ENCODE measurements at places on chromosomes 16 and 17. TPM values are rescaled to one million over a fixed set of nuclear protein-coding genes. Genes with fewer than 3 reads are reported as not detected.

The CACNG3 gene
- not detected for total RNA-seq

The SLC12A3 gene
- not detected for total RNA-seq

The RASD1 gene
- total RNA-seq = 0.21 TPM

The TTLL6 gene
- total RNA-seq = not detected

The KRTAP2-2 gene
- total RNA-seq = not detected

- no peak for DNase-seq
Observed at GRCh38 chr16:29898135-29898803, 1.1 kb downstream of the SEZ6L2 start.

GRCh38 chr16:87407511-87408112 is 15.5 kb downstream of the MAP1LC3B start:
- DNase-seq = no peak

- no peak for DNase-seq
Observed at GRCh38 chr16:87176735-87177134, 140.5 kb downstream of the C16orf95 start.

DNA sequence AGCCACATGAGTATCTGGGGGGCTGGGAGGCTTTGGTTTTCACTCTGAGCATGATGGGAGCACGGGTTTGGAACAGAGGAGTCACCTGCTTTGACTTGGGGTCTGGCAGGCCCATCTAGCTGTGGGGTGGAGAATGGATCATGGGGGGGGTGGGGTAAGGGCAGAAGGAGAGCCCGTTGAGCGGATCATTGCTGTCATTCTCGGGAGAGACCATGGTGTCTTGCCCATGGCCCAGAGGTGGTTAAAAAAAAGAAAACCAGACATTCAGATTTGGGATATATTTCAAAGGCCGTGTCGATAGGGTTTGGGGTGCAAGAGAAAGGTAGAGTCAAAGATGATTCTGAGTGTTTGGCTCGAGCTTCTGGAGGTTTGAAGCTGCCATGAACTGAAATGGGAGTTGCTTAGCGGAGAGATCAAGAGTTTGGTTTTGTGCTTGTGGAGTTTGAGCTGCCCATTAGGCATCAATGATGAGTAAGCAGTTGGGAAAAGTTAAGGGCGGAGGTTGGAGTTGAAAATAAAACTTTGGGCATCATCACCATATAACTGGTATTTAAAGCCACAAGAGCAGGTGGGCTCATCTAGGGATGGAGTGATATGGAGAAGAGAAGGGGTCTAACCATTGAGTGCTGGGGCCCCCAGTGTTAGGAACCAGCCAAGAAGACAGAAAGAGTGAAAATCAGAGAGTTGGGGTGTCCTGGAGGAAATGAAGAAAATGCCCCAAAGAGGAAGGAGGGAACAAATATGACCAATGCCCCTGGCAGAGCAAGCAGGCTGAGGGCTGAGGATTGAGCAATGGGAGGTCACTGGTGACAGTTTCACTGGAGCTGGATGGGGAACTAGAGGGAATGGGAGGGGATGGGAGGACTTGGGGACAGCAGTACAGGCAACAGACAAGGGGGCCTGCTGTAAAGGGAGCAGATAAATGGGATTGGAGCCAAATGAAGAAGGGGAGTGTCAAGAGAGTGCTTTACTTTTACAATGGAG is 1.9 kb downstream of the NOD2 start:
- DNase-seq = no peak

DNA sequence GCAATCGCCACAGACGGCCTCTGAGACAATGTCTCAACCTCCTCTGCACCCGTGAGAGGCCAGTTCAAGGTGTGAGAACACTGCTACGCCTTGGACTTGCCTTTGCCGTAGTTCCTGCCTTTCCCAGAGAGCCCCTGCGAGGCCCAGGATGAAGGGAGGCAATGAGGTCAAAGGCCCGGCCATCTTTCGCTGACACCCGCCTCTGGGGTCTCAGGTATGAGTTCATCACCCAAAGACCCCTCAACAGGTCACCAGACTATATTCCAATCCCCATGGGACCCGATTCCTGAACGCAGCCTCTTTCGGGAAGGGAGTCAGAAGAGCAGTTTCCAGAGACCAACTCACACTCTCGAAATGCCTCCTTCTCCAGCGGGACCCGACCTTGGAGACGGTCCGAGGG is 573.5 kb downstream of the KCNJ18 start:
- no peak for DNase-seq

- no peak for DNase-seq
Observed at GRCh38 chr16:59593194-59593661, 859.1 kb upstream of the GOT2 start.

DNA sequence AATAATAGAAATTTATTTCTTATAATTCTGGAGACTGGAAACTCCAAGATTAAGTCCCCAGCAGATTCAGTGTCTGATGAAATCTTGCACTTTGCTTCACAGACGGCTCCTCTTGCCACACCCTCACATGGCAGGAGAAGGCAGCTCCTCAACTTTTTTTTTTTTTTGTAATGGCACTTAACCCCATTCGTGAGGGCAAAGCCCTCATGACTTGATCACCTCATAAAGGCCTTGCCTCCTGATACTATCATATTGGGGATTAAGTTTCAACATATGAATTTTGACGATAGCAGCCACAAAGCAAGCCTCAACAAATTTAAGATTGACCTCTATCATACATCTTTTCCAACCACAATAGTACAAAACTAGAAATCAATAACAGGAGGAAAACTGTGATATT is 42.3 kb upstream of the CDYL2 start:
- no peak for DNase-seq

DNA sequence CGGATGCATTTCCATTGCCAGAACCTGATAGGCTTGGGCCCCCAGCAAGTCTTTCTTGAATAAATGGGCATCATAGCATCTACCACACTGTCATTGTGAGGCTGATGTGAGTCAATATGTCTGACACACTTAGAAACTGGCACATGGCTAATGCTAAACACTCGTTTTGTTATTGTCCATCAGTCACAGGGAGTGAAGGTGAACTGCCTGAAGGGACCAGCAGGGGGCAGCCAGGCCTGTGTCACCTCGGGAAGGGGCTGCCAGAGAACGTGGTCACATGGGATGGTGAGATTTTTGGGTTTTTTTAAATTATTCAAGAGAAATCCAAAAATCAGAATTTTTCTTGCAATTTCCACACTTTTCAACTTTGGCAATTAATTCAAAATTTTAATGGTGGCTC is 831 bp upstream of the RCVRN start:
- peak; percentile 66 for DNase-seq

- DNase-seq = no peak
Observed at GRCh38 chr17:17243163-17243562, 6.2 kb upstream of the FLCN start.

GRCh38 chr17:55072898-55073297 is 104.3 kb downstream of the STXBP4 start:
- DNase-seq = no peak

DNA sequence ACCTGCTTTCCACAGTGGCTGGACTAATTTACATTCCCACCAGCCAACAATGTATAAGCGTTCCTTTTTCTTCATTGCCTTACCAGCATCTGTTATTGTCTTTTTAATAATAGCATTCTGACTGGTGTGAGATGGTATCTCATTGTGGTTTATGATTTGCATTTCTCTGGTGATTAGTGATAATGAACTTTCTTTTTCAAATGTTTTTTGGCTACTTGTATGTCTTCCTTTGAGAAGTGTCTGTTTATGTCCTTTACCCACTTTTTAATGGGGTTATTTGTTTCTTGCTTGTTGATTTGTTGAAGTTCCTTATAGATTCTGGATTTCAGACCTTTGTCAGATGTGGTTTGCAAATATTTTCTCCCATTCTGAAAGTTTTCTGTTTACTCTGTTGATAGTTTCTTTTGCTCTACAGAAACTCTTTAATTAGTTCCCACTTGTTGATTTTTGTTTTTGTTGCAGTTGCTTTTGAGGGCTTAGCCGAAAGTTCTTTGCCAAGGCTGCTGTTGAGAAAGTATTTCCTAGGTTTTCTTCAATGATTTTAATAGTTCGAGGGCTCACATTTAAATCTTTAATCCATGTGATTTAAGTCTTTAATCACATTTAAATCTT is 26.8 kb downstream of the ITGAM start:
- no peak for DNase-seq

DNA sequence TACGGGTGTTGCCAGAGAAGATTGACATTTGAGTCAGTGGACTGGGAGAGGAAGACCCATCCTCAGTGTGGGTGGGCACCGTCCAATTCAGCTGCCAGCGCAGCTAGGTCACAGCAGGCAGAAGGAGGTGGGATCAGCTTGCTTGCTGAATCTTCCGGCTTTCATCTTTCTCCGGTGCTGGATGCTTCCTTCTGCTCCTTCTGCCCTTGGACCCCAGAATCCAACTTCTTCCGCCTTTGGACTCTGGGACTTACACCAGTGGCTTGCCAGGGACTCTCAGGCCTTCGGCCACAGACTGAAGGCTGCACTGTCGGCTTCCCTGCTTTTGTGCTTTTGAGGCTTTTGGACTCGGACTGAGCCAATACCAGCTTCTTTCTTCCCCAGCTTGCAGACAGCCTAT is 46.1 kb upstream of the RPL38 start:
- DNase-seq = no peak

DNA sequence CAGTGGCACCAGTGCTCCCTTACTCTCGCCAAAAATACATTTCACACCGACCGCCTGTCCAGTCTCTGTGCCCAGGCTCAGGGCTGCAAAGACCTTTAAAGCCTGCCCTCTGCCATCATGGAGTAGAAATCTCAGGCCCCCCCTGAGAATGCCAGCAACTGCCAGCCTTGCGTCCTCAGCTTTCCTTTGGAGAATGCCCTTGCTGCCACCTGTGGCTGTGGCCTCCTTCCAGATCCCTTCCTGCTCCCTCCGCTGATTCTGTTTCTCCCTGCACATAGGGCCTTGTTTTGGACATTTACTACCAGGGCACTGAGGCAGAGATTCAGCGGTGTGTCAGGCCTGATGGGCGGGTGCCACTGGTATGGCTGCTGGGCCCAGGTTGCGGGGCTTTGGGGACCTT is 13.2 kb downstream of the FCSK start:
- no peak for DNase-seq

GRCh38 chr16:4316864-4317531 is 1.1 kb downstream of the GLIS2 start:
- DNase-seq = no peak

DNA sequence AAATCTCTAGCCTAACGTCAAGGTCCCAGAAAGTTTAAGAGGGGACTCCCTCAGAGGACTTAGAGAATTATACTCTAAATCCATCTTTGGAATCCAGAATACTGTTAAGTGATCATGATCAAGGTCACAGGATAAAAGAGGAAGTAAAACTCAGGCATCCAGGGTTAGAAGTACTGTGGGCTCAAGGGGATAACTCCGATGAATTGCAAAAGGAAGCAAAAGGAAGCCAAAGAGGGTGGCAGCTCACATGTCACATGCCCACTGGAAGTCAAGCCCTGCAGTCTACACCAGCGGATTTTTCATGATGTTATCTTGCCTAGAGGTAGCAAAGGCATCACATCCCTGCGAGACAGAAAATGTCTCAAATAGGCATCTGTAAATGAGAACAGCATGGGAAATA is 3.8 kb downstream of the ZNF821 start:
- no peak for DNase-seq

DNA sequence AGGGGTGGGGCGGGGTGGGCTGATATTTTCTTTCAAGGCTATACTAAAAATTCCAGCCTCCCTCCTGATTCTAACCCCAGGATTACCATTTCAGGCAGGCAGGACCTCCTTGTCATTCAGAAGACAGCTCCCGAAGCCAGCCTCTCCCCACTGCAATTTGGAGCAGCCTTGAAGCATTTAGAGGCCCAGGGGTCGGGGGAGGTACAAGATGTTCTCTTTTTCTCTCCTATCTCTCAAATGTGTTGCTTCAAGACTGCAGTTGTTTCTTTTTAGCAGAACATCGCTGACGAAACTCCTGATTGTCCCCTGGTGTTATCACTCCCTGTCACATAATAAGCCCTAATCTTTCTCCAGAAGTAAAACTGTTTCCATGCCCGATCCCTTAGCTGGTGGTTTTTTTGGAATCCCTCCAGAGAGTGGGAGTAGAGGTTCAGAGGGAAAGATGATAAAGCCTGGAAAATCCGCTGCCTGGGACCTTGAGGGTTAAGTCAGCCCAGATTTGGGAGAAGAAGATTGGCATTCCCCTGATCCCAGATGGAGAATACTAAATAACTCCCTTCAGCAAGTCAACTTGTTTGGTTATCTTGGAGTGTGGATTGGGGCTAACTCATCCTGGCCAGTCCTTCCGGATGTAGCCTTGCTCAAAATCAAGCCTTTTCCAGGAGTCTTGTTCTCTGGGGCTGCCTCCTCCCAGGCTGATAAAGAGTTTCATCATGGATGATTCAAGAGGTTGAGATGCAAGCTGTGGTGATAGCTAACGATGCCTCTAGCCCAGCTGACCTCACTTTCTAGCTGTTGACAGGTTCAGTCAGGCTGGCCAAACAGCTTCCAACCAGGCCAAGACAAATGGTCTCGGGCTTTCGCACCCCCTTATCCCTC is 71.3 kb downstream of the SOX9 start:
- DNase-seq = no peak

DNA sequence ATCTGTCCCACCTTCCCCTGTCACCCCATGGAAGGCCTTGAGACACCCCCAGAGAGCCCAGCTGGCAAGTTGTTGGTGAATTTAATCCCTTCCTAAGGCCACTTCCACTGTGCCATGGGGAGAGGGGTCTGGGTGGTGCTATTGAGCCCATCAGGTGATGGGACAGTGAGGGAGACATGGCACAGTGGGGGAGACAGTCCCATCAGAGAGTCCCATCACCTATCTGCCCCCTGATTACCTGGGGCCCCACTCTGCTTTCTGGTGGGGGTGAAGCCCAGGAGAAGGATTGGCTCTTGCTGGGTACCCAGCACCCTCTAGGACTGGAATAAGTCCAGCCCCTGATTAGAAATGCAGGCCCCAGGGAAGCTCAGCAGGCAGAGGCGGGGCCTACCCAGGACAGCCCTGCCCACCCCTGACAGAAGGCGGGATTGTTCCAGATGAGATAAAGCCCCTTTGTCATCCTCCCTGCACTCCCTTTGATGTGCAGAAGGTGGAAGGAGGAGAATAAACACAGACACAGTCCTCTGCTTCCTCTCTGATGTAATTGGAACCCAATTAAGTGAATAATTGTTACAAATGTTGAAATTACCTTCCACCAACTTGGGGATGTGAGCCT is 18.9 kb downstream of the TMEM132E start:
- no peak for DNase-seq

DNA sequence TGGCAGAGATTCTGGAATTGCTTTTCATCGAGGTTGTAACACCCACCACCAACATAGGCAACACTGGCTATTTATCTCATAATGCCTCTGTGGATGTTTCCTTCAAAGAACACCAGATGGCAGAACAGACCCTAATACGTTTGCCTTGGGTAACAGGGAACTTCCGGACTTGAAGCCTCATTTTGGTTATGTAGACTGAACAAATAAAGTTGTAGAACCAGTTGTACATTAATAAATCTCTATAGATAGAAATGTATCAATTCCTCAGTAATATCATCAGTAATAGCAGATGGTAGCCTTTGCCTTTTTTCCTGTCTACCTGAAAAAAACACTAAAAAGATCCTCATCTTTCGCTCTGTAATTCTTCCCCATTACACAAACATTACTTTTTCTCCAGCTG is 25.9 kb upstream of the APOH start:
- DNase-seq = peak; percentile 35

- no peak for DNase-seq
Observed at GRCh38 chr16:66278604-66279262, 87.8 kb upstream of the CDH5 start.
